ENCODE measurements at places on chromosomes 7 and 10.

DNA sequence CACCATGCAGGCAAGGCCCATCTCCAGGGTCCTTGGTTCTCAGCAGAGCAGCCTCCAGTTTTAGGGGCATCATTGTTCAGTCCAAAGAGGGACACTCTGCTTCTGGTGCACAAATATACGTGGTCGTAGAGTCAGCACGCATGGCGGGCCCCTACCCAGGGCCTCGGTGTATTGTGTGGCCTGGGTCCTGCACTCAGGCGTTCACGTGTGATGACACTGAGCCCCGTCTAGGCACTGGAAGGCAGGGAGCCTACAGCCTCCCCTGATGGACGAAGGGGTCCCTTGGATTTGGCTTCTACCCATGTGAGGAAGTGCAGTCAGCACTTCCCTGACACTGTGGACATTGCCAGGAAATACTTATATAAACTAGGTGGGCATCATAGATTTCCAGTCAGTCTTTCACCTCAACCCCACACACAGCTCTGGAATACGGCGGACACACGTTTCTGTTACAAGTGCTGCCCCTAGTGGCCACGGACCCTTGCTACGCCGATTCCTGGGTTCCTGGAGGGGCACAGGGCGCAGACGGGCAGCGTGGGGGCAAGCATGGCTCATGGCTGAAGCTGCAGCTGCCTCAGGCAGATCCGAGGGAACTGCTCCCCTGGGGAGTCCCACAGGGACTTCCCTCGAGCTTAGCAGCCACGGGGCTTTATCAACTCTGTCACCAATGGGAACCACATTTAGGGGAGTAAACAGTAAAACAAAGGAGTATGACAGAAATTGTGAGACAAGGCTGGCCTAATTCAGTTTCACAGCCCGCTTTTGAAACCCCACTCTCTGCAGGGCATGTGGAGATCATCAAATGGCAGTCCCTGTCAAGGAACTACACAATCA lies 25.4 kb downstream of the AIFM2 start:
- DNase-seq = no peak

DNA sequence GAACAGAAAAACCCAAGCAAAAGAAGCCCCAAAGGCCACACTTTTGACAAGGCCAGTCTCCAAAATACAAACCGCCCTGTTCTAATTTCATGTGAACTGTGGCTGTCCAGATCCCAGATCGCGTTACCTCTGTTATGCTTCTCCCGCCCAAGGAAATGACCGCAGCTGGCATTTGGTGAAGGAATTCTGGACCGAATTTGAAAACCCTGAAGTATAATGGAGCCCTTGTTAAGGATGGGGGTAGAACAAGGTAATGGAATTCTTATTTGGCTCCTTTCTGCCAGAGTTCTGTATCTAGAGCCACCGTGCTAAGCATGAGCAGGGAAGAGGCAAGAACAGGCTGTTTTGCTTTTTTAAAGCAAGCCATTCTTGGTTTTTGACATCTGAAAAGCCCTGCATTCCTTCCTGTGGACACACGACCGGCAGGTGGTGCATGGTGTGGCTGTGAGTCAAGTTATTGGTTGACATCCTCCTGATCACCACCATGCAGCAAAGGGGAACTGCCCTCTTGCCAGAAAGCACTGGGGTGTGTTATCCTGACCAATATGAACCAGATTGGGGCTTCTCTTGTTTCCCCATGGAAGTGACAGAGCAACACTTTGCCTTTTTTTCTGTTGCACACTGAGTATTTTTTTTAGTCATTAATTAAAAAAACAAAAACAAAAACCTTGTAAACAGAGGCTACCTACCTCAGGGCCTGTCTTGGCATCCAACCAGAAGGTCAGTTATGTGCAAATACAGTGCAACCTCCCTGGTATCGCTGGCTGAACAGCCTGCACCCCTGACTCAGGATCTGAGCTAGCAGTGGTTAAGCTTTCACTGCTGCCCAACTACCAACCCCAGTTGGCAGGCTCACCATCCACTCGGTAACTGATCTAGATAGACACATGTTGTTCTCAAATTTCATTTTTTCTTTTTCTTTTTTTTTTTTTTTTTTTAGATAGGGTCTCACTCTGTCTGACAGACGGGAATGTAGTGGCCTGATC lies 14.2 kb downstream of the UCMA start:
- DNase-seq = no peak

GRCh38 chr10:60394446-60394845 lies 4.8 kb upstream of the ANK3 start:
- DNase-seq = no peak

DNA sequence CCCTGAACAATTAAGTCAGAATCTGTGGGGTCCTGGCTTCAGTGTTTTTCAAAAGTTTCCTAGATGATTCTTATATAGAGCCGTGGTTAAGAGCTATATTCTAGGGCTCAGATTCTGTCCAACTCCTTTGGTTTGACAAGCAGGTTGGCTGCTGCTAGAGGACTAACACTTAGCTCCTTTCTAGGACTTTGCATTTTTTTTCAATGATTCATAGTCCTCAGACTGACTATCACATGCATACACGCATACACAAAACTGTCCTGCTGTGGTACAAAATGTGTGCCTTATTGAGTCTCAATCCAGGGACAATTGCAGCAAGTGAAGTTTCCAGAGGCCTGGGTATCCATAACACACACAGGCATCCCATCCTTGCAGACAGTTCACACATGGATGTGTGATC lies 392.0 kb downstream of the NRG3 start:
- DNase-seq = no peak

DNA sequence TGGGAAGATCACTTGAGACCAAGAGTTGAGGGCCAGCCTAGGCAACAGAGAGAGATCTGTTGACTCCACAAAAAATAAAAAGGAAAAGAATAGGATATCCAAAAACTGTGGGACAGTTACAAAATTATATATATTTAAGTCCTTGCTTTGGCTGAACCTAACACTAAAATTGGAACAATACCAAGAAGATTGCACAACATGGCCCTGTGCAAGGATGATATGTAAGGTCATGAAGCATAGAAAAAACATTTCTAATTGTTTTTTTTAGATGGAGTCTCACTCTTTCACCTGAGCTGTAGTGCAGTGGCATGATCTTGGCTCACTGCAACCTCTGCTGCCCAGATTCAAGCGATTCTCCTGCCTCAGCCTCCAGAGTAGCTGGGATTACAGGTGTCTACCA lies 139.0 kb downstream of the TPST1 start:
- no peak for DNase-seq

DNA sequence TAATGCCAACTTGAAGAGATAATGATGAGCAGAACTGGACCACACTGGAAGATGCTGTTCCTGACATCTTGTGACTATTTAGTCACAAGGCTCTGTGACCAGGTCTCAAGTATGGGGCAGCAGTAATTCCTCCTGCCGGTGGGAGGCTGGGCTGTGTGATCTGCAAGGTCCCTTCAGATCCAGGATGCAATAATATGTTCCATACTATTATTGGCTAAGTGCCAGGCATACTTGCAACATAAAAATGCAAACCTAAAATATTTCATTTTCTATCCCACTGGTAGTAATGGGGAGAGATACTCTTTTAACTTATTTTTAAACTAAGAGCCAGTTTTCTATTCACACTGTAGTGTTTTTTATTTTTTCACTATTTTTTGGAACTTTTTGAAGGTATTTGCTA lies 171.5 kb downstream of the CYP26A1 start:
- DNase-seq = no peak

- DNase-seq = no peak
These were observed 72.2 kb downstream of the CH25H start for GRCh38 chr10:89134963-89135362.

DNA sequence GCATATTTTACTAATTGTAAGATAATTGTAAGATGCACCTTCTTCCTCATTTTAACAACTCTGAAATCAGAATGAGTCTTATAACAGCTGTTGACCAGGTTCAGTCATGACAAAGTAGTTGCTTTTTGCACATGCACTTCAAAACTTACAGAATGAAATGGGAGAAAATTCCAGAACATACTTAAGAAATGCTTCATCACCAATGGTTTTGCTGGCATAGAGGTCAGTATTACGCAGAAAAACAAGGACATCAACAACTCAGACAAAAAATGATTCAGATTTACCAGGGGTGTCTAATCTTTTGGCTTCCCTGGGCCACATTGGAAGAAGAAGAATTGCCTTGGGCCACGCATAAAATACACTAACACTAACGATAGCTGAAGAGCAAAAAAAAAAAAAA lies 13.3 kb downstream of the COL28A1 start:
- DNase-seq = no peak

DNA sequence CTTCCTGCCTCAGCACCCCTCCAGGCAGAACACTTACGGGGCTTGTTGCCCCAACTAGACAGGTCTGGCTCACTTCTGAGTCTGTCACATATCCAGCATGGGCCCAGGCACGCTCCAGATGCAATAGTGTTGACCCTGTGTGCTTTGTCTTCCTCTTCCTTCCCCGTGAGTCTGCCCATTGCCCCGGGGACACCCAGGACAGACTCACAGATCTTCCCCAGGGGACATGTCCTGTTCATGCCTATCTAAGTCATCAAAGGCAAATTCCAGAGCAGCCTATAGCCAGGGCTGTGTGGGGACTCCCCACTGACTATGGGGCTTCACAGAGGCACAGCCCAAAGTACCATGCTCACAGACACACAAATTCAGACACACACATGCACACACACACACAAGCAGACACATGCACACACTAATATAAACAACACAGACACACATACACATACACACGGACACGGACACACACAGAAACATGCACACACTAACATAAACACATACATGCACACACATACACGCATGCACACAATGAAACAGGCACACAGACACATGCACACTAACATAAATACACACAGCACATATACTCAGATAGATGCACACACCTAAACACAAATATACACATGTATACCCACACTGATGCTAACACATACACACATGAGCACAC lies 175.8 kb downstream of the KCNMA1 start:
- no peak for DNase-seq

- no peak for DNase-seq
These were observed 60.7 kb downstream of the TMEM209 start for GRCh38 chr7:130144312-130145171.

DNA sequence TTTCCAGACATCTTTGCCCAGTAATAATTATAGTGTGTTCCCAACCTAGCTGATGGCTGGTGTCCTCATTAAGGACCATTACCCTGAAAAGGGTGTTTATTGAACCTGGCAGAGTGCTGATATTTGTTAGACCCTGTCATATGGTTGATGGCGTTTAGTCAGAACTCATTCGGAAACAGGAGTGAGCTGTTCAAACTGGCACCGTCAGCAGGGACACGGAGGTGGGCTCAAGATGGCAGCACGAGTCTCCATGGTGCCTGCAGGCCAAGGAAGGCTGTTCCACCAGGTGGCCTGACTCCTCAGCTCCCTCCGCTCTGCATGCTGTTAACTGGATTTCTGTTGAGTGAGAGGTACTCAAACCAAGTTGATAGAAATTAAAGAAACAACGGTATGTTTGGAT lies 589.1 kb upstream of the MGMT start:
- no peak for DNase-seq

DNA sequence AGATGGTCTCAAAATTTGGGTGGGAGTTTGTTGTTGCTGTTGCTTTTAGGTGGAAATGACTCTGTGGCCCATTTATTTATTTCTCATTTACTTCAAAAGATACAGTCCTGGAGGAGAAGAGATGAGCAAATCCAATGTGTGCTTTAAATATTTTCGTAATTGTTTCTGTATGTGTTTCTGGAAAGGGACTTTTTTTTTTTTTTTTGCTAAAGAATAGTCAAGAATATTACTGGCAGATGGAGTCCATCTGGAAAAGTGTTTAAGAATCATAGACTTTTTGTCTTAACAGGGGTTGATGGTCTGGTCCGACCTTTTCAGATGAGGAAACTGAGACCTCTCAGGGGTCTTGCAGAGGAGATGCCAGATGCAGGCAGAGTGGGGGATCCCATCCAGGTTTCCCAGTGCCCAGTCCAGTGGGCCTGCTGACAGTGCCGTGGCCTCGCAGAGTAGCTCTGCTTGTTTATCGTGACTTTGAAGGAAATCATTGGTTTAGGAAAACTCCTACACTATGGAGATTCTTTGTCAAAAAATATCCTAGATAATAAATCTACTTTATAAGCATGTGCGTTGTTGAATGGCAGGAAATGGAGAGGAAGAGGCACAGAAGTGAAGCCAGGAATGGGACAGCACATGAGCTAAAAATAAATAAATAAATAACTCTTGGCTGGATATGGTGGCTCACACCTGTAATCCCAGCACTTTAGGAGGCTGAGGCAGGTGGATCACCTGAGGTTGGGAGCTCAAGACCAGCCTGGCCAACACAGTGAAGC lies 164.3 kb upstream of the SVIL start:
- no peak for DNase-seq

GRCh38 chr10:130251766-130252165 lies 115.6 kb downstream of the GLRX3 start:
- no peak for DNase-seq

- DNase-seq = no peak
These were observed 17.5 kb downstream of the ARL3 start for GRCh38 chr10:102696736-102697135.

DNA sequence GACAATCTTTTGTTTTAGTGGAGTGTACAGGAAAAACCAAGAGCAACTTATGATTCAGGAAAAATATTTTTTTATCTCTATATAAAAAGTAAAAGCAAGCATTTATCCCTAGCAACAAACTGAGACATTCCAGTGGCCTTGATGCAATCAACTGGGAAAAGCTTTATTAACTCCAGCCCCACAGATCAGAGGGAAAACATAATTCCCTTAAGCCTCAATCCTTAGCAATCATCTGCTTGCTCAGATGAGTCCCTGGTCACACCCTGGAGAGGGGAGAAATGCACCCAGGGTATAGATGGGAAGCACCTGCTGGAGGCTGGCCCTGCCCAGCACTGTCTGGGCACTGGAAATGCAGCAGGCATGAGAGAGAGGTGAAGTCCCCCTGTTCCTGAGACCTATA lies 636.6 kb downstream of the TNS3 start:
- DNase-seq = no peak

DNA sequence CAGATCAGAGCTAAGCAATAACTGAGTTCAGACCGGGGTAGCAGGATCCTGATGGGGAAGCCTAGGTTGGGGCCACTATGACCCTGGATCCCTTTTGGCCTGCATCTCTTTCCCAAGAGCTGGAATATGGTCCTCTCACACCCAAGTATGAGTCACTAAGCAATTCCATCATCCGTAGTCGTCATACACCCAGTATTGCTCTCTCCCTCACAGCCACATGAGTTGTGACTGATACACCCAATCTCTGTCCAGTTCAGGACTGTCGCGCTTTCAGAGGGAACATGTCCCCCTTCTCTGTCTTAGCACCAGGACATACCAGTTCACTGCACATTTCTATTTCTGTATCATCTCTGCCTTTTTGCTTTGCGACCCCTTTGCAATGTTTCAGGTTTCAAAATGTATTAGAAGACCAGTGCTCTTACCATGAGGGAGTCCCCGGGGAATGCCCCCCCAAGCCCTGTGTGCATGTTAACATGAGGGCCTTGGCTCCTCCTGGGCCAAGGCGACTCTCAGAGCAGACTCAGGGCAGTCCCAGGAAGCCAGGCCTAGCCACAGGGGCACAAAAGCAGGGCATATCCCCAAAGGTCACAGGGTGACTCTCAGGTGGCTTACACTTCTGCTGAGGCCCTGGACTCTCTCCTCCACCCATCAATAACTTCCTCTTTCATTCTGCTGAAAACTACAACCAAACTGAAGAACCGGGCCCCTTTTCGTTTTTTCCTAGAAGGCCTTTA lies 75.3 kb upstream of the SAMD8 start:
- DNase-seq = no peak

- DNase-seq = no peak
These were observed 67.4 kb downstream of the PLXNA4 start for GRCh38 chr7:132508724-132509353.

Measured in SIG-M5 (cell line).